ENCODE measurements at places on chromosomes 16 and 17.

- DNase-seq: no peak
Measured at GRCh38 chr17:82047914-82048570, 3.6 kb downstream of the RFNG start.

DNA sequence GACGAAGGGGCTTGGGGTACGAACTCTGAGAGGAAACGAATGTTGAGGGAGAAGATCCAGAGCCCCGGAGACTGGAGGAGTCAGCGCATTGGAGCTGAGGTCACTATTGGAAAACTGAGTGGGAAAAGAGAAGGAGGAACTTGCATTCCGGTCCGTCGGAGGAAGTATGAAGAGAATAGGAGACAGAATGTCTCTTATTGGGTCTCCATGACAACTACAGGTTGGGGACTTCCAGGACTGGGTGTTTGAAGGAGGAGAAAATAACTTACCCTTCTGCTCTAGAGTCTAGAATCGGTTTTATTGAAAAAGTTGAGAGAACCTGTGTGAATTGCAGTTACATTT lies 537 bp downstream of the GOSR1 start:
- DNase-seq: peak; percentile 46

DNA sequence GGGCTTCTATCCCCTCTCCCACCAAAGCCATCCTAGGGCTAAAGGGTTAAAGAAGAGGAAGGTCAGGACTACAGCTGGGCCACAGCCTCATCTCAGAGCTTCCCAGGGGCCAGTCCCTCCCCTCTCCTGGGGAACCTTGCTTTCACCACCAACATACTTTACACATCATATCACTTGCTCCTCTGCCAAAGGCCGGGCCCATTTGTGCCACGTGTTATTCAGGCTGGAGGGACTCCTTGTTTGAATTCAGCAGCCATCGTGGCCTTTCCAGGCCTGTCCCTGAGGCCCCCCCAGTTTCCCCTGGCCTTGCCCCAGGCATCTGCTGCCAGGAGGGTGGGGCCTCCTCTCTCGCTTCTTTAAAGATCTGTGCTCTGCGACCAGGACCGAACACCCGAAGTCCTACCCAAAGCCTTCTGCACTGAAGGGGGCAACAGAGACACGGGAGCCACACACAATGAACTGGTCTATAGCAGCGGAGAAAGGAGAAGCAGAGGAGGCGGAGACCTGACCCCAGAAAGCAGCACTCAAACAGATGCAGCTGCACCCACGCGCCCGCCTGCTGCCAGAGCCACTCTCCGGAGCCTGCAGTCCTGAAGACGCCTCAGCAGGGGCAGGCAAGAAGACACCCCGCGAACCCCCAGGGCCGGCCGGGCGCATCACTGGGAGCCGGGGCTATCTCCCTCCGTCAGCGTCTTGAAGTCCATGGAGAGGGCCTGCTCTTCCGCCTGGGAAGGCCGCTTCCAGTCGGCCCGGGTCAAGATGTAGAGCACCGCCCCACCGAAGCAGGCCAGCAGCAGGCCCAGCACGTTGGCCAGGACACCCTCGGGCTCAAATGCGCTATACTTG lies 12.1 kb downstream of the CYB561 start:
- no peak for DNase-seq

DNA sequence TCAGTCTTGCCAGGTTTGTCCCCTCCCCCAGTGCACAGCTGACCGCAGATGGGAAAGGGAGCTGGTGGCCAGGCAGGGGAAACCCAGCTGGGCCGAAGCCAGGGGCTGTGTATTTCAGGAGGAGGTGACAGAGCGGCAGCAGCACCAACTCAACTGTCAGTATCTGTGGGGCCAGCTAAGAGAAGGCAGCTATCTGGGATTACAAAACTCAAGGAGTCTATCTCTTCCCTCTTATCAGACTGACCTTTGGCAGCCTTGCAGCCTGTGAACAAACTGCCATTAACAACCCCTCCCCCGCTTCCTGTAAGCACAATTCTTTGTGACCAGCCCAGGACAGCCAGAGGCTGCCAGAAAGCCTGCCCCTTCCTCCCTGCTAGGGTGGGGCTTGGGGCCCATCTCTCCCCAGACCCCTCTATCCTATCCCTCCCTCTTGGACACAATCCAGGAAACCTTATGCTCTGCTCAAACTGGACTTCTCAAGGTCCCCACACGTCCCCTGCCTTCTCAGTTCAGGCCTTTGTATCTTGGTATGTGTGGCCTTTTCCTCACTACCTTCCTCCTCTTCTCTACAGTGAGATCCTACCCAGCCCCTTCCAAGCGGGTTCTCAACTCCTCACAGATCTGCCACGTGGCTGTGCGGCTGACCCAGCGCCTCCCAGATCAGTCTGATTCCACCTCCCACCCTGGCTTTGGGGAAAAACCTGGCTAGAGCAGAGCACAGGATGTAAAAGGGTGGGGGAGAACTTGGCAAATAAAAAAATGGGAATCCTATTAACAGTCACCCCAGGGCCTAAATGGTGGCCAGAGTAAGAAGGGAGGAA lies 10.5 kb downstream of the ST3GAL2 start:
- no peak for DNase-seq

DNA sequence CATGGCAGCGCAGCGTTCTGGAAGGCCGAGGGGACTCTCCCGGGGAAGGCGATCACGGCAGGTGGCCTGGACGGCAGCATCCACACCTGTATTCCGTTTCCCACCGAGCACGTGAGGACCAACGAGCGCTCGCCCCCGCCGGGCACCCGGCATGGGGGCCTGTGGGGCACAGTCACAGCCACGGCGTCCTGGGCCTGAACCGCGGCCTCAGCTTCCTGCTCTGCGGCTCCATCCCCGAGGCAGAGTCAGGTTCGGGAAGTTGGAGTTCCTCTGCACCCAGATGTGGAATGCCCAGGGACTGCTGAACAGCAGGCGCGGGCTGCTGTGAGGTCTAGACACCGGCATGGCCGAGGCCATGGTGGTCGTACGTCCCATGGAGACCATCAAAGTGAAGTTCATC lies 1713.9 kb downstream of the TP53TG3F start:
- no peak for DNase-seq

GRCh38 chr16:57916735-57917438 lies 54.0 kb downstream of the CNGB1 start:
- no peak for DNase-seq

GRCh38 chr17:43543300-43543699 lies 2.8 kb downstream of the ETV4 start:
- no peak for DNase-seq

- DNase-seq: no peak
Measured at GRCh38 chr17:8015957-8016631, 13.7 kb downstream of the GUCY2D start.

DNA sequence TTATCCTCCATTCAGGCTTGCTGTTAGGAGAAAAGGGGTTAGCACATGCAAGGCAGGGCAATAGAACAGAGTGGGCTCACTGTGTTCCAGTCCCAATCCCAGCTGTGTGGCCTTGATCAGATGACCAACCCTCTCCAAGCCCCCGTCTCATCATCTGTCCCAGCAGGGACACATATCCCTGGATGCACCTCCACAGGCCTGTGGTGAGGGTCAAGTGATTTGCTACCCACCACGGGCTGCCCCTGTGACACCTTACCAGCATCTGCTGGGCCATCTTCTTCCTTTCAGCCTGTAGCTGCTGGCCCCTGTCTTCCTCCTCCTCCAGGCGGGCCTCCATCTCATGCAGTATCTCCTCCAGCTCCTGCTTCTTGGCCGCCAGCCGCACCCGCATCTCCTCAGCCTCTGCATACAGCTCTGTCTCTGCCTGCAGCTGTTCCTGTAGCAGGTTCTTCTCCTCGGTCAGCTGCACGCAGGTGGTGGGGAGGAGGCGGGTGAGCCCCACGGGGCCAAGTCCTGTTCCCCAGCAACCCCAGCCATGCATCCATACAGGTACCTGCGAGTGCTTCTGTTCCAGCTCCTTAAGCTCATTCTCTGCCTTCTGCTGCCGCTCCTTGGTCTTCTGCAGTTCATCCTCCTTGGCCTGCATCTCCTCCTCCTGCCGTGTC lies 91.3 kb downstream of the NDE1 start:
- DNase-seq: no peak

- DNase-seq: no peak
Measured at GRCh38 chr16:87086575-87086974, 230.6 kb downstream of the C16orf95 start.

- DNase-seq: no peak
Measured at GRCh38 chr17:53941231-53941630, 118.5 kb downstream of the KIF2B start.

- DNase-seq: no peak
Measured at GRCh38 chr16:79168321-79168720, 432.2 kb downstream of the MAF start.

DNA sequence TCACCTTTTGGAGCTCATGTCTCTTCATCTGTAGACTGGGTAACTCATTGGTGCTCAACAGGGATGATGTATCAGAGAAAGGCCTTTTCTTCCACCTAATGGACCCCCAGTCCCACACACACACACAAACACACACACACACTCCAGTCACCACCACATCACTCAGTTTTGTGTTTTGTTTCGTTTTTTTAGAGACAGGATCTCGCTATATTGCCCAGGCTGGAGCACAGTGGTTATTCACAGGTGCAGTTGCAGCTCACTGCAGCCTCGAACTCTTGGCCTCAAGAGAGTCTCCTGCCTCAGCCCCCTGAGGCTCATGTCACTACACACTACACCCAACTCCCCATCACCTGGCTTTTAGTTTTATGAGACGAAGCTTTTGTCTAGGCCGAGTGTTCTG lies 55.6 kb downstream of the SF3B3 start:
- DNase-seq: no peak

GRCh38 chr16:59478838-59479237 lies 744.7 kb upstream of the GOT2 start:
- no peak for DNase-seq

GRCh38 chr17:17546399-17547185 lies 44.9 kb downstream of the PEMT start:
- DNase-seq: no peak

GRCh38 chr17:72467841-72468653 lies 347.2 kb downstream of the SOX9 start:
- no peak for DNase-seq

DNA sequence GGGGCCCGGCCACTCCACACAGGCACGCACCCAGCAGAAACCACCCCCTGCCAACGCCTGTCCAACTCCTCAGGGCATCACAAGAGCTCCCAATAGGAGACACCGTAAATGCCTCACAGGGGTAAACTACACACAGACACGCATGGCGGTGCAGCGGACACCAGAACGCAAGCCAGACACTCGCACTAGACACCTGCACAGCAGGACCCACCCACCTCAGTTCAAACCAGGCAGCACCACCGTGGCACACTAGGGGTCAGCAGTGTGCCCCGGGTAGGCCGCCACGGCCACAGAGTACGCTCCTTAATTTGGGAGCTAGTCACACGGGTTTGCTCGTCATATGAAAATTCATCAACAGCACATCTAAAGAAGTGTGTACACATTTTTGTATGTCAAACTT lies 3.4 kb downstream of the SLC38A10 start:
- DNase-seq: peak; percentile 69

DNA sequence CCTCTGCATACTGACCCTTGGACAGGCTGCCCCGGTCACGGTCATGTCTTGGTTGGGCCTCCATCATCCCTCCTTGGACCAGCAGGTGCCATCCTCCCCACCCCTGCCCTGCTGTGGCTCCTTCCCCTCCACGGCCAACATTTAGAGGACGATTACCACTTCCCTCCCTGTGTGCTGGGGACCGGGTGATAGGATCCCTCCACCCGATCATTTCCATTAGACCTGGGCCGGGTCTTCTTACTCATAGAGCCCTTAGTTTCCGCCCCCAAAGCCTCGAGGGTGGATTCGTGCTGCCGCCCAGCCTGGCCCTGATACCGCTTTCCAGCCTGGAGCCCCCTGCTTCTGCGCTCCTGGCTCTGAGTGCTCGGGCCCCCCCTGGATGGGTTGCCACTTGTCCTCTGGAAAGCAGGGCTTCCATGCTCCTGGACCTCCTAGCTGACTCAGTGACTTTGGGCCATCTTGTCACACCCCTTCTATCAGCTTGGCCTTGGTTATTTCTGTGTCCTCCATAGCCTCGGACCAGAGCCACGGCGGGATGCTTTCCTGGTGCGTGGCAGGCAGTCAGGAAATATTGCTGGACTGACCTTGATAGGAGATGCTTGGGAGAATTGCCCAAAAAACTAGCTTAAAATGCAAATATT lies 171.4 kb downstream of the SEC14L1 start:
- DNase-seq: no peak

GRCh38 chr16:56931271-56931891 lies 561 bp upstream of the HERPUD1 start:
- no peak for DNase-seq

GRCh38 chr16:83066881-83067280 lies 440.1 kb downstream of the CDH13 start:
- no peak for DNase-seq

DNA sequence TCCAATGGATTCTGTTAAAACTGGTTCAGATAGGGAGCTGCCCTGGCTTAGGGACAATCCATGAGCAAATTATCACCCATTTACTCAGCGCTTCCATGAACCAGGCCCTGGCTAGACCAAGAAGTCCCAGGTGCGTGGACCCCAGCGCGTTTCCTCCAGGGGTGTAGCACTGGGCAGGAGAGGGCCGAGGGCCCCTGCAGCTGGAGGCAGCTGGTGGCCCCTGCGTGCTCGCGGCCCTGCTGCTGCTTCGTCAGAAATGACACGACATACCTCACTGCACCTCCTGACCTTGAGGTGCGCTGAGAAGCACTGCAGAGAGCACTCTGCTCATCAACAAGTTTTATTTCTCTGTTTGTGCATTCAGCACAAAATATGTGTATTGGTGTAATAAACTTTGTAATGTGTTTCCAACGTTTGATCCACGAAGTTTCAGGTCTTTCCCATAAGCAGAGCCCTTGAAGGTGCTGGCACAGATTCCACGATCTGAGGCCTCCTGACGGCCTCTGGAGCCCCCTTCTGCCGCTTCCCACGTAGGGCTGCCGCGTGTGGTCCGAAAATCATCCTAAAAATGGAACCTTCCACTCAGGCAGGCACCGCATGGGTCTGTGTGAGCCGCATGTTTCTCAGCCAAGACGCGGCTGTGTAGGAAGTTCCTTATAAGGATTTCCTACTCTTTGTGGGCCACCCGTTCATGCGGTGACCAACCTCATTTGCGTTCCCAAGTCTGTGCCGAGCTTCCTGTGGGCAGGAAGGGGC lies 50.8 kb upstream of the ZCCHC14 start:
- DNase-seq: no peak

DNA sequence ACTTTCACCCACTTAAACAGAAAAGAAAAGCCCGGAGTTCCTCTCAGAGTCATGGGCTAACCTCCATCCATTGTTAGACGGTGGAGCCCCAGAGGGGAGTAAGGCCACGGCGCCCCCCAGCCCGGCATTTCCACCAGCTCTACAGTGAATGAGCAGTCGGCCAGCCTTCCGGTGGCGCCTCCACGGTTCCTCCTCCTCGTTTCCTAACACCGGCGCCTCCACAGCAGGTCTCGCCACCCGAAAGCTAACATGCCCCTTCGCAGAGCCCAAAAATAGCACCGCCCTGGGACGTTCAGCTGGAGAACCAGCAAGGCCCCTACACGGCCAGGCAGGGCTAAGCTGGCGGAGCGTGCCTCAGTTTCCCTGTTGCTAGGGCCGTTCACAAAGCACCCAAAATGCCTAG lies 858 bp downstream of the MMD start:
- peak; percentile 29 for DNase-seq

DNA sequence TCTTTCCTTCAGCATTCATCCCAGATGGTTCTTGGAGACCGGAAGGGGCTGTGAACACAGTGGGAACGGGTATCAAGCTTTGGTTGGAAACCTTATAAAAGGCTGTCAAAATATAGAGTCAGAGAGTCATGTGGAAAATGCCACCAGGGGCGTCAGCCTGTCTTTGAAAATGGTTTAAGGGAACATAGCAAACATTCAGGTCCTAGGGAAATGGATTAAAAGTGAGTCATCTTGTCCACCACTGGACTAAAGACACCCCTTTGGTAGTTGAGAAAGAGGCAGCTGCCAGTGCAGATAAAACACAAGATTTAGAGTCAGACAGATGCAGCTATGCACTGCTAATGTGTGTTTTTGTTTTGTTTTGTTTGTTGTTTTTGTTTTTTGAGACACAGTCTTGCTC lies 47.8 kb upstream of the BCO1 start:
- no peak for DNase-seq

Measured in central memory CD4-positive, alpha-beta T cell (primary cell).